ENCODE measurements at places on chromosomes 16 and 17.

GRCh38 chr16:81994485-81994884 is 16.8 kb downstream of the SDR42E1 start:
- DNase-seq, result no peak

DNA sequence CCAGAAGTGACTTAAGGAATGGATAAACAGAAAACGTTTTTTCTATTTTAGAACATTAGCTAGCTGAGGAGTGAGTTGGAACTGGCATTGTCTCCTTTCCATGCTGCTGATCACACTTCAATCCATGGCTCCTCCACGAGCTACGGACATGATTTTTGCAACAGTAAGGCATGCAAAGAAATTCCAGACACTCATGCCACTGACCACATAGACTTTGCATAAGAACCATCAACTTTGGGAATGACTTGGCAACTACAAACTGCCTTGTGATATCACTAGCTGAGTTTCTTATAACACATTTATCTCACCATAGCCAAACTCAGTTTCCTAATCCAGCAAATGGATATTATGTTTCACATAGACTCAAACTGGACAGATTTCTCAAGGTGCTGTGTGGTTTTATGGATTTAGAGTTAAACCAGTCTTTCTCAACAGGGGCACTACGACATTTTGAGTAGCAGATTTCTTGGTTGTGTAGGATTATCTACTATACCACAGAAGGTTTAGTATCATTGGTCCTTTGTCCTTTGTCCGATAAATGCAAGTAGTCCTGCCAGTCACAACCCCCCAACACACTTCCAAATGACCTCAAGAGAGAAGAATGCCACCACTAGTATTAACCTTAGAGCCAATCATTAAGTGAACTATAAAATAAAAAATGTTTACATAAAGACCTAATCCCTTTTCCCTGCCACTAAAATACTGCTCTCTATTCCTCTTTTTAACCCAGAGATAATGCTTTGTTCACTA is 48.3 kb upstream of the C17orf78 start:
- DNase-seq, result no peak

DNA sequence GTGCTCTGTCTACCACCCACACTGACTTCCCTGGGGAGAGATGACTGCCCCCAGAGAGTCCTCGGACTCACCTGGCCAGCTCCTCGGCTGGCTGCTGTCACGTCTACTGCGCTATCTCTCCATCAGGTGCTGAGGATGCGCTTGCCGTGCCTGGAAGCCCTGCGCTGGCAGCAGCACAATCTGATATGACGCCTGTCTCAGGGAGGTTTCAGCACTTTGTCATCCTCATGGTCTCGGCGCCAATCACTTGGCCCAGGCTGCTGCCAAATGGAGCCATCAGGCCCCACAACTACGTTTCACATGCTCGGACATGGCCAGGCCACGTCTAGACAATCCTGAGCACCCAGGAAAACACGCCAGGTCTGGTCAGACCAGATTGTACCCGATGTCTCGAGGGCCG is 46.7 kb downstream of the FOXL1 start:
- no peak for DNase-seq

GRCh38 chr16:52035436-52035835 is 511.5 kb downstream of the TOX3 start:
- DNase-seq, result no peak

GRCh38 chr16:9212621-9213020 is 121.2 kb downstream of the HAPSTR1 start:
- DNase-seq, result no peak

DNA sequence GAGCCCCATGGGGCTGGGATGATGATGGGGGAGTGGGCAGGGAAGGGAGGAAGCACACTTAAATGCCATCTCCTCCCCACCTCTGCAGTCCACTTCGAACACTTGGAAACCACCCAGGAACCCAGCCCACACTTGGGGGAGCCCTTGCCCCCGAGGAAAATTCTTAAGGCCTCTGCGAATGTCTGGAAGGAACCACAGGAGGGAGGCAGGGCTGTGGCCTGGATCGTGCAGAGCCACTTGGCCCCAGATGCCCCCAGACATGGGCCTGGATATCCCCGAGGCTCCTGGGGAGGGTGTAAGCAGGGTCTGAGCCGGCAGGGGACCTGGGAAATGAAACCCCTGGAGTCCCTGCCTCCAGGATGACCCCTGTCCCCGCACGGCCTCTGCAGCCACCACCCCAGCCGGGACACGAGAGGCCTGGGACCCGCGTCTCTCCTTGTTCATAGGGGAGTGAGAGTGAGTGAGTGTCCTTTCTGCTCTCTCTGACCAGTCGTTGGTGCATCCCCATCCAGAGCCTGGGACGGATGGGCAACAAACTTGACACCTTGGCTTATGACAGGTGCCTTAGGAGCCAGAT is 11.8 kb upstream of the MTSS2 start:
- DNase-seq, result no peak

GRCh38 chr16:3986235-3986544 is 105.7 kb upstream of the CREBBP start:
- DNase-seq, result no peak

DNA sequence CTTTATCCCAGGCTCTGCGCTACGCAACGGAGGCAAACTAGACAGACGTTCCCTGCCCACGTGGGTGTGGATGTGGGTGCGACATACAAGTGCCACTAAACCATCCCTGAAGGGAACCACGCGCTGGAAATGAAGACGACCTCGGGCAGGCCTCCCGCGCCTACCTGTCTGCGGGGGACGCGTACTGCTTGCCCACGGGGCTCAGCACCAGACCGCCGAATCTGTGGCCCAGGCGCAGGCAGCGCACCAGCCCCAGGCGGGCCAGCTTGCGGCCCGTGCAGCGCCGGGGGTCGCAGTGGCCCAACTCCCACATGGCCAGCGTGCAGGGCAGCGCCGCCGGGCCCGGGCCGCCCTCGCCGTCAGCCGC is 480 bp downstream of the TSR3 start:
- DNase-seq, result no peak

GRCh38 chr16:20704281-20704680 is 6.8 kb upstream of the ACSM1 start:
- no peak for DNase-seq

Measured in stimulated activated CD4-positive, alpha-beta T cell treated with anti-CD3 and anti-CD28 coated beads, Interleukin-1b, Interleukin-23, amount 100 ng/mL, for 24 hours (primary cell).